ENCODE measurements at places on chromosomes 2 and 18.

DNA sequence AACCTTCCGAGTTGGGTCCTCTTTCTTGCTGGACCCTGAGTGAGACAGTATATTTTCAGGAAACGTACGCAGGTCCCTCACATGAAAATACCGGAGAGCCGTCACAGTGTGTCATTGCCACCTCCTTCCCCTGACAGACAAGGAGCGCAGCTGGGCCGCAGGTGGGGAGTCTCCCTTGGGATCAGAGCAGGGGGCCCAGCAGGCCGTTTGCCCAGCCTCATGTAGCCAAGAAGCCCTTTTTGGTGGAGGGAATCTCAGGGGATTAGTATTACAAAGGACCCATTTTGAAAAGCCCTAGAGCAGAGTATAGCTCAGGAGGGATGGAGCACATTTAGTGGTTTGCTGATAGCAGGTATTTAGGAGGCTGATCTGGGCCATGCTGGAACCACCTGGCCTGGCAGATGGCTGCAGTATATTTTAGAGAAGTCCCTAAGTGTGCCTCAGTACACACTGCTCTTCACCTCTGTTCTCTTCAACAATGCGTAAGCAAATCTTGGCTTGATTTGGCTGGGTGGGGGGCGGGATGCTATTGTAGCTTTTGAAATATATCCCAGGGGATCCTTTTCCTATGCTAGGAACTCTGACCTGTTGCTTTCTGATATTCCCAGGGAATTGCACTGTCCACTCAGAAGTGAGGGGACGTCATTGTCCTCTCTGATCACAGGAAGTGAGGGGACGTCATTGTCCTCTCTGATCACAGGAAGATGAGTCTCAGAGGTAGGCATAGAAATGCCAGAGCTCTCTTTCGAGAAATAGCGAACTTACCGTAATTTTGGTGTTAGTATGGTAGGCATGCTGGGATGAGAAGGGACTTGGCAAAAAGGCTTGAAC, 171.9 kb downstream of the HRH4 start:
- no peak for DNase-seq

GRCh38 chr2:237542001-237542704, 24.2 kb upstream of the PRLH start:
- DNase-seq = no peak

DNA sequence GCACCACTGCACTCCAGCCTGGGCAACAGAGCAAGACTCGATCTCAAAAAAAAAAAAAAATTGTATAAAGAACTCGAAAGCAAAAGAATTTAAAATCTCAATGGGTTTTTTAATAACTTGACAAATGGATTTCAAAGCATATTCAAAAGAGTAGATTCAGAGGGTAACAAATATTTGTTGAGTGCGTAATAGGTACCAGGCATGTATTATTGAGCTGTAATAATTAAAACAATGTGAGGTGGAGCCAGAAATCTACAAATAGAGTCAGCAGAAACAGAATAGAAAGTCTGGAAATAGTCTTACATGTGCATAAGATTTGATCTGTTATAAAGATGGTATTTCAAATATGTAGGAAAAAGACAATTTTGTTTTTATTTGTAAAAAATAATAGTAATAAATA, 19.1 kb upstream of the RAB11FIP5 start:
- DNase-seq = no peak

DNA sequence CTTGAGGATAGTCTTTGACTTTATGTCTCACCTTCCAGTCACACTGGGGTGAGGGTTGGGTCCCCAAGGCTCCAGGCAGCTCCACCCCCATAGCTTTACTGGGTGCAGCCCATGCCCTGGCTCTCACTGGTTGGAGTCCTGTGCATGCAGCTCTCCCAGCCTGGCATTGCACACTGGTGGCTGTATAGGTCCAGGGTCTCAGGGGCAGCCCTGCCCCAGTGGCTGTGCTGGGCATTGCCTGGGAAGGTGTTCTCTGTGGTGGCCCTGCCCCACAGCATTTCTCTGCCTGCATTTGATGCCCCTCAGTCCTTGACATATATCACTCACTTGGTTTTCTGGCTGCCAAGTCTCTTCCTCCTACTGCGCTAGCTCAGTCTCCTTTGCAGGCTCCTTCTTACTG, 21.2 kb downstream of the MPHOSPH10 start:
- DNase-seq = no peak

- DNase-seq = no peak
Observed at GRCh38 chr2:133955169-133955568, 298.7 kb upstream of the MGAT5 start.

DNA sequence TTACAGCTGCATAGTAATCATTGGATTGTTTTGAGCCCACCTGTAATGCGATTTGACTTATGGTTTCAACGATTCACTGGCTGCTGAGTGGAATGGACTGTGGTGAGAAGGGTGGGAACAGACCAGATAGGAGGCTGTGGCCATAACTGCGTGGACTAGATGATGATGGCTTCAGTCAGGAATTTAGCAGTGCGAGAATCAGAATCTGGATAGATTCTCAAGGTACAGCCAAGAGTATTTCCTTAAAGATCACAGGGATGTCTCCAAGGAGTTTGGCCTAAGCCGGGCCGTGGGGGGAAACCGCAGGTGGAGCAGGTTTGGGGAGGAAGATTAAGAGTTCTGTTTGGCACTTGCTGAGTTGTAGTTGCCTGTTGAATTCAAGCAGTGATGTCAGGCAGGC, 44.0 kb upstream of the CHMP1B start:
- no peak for DNase-seq

- DNase-seq = no peak
Observed at GRCh38 chr2:54626884-54627283, 96.6 kb upstream of the EML6 start.

GRCh38 chr2:189000221-189000620, 26.0 kb downstream of the COL3A1 start:
- DNase-seq = no peak

GRCh38 chr2:120993661-120994060, 258.0 kb downstream of the GLI2 start:
- no peak for DNase-seq

GRCh38 chr2:216517447-216518225, 19.0 kb downstream of the RPL37A start:
- DNase-seq = no peak

GRCh38 chr2:152594022-152594766, 123.1 kb downstream of the PRPF40A start:
- DNase-seq = no peak

DNA sequence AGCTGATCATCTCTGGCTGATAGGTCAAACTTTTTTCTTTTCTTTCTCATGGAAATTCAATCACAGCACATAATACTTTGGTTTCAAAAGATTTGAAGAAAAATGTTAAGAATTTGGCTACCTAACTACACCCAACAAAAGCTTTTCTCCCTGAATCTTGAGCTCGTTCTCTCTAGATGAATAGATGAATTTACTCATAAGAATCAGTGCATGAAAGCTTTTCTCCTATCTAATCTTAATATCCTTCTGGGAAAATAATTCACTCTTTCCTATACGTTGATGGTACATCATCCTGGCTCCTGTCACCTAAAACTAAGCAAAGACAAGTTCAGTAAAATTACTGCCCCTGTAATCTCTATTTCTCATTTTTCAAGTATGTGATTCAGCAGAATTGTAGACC, 1479.1 kb downstream of the DPP10 start:
- no peak for DNase-seq

DNA sequence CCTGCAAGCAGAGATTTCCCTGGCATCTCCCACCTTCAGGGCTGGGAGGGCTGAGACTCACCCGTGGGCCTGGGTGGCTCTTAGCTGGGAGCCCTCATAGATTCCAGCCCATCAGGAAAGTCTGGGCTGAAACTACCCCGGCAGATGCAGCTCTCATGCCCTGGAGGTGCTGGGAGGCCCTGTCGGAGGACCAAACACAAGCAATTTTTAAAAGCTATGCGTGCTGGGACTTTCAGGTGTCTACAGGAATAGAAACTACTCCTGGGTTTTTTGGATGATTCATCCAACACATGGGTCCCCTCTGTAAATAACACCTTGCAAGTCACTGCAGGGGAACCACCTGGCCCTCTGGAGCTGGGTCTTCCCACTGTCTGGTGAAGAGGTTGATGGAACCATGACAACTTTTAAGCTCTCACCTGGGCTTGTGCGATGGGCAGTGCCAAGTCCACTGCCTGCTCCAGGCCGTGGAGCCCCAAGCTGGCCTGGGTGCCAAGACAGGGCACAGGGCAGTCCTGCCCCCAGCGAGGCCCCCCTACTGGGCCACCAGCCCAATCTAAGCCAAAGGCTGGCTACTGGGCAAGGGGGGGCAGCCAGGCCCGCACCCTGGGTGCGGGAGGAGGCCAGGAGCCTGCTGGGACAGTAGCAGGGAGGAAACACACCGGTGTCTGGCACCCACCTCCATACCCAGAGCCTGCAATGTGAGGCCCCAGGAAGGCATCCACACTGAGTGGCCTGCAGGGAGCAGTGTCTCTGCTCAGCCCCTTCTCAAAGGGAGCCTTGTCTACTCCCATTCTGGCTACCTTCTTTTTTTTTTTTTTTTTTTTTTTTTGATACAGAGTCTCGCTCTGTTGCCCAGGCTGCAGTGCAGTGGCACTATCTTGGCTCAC, 1.1 kb upstream of the GPR55 start:
- no peak for DNase-seq

Data from HS-27A (cell line).